ENCODE measurements at places on chromosomes 6 and 20. TPM values are rescaled to one million over a fixed set of nuclear protein-coding genes. Genes with fewer than 3 reads are reported as not detected.

The BPIFB1 gene
- total RNA-seq = 0.08 TPM

The ANGPT4 gene
- total RNA-seq = not detected

The SDC4 gene
- 1.6 TPM for total RNA-seq

The POM121L2 gene
- total RNA-seq = 0.71 TPM

The CST4 gene
- not detected for total RNA-seq

The RAD21L1 gene
- not detected for total RNA-seq

The PARD6B gene
- total RNA-seq = 7.3 TPM

The TFAP2D gene
- total RNA-seq = not detected

GRCh38 chr6:82521369-82521768, 157.8 kb downstream of the TPBG start:
- ATAC-seq = no peak

DNA sequence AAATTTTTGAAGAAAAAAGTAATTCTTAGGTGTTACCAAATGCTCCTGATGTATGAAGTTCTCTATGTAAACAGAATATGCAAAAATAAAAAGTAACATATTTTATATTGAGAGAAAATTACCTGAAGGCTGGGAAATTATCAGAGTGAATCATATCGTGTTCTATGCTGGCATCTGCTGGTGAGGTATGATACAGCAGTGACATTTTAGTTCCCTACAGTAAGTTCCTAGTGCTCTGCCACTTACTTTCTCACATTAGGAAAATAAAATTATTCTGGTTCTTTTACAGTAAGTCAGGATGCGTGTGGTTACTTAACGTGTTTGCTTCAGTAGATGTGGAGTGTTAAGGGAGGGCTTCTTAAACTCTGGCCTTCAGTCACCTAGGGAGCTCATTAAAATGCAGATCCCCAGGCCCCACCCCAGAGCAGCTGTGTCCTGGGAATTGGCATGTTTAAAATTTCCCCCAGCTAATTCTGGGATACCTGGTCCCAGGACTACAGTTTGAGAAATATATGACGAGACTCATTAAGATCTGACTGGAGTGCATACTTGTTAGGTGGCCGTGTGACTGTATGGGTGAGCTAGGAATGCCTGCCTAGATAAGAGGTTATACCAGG, 3.2 kb downstream of the ACTR5 start:
- no peak for ATAC-seq

- no peak for ATAC-seq
Observed at GRCh38 chr6:1094306-1094705, 217.6 kb upstream of the FOXQ1 start.

- no peak for ATAC-seq
Observed at GRCh38 chr6:44561832-44562665, 174.5 kb downstream of the CDC5L start.

DNA sequence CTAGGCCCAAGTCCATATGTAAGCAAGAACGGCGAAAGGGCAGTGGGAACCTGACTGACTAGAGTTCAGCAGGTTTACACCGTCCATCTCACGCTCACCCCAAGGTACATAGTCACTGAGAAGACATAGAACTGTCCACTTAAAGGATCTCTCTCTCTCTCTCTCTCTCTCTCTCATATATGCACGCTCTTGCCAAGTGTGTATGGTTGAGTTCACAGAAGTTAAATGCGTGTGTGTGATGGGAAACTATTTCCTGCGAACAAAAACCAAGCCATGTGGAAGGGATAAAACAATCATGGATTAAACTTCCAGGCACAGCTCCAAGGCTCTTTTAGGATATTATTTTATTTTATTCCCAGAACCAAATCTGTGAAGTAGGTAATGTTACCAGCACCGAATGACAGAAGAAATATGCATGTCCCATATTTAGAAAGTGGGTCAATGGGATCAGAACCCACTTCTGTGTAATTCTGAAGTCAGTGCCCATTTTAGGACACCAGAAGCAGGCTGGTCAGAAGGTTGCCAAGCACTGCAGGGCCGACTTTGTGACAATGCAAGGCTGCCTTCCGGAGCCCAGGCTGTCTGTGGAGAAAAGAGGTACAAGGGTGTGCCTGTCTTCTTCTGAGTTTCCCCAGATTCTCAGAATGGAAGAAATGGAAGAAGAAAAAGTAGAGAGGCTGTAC, 49.2 kb upstream of the MAP7 start:
- no peak for ATAC-seq

DNA sequence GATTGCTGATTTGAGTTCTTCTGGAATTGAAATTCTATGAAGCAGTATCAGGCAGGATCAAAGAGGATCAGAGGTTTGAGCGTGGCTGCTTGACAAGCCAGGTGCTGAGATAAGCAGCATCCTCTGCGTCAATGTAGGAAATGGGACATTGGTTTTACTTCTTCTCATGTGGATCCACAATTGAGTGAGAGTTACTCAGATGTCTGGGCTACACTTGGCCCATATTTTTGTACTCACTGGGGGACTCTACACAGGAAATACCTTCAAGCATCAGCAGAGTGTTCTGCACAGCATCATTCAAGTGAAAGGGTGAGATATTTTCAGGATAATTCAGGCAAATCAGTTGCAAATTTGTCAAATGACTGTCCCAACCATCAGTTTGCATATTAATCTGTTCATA, 613.9 kb upstream of the ARID1B start:
- ATAC-seq = no peak

DNA sequence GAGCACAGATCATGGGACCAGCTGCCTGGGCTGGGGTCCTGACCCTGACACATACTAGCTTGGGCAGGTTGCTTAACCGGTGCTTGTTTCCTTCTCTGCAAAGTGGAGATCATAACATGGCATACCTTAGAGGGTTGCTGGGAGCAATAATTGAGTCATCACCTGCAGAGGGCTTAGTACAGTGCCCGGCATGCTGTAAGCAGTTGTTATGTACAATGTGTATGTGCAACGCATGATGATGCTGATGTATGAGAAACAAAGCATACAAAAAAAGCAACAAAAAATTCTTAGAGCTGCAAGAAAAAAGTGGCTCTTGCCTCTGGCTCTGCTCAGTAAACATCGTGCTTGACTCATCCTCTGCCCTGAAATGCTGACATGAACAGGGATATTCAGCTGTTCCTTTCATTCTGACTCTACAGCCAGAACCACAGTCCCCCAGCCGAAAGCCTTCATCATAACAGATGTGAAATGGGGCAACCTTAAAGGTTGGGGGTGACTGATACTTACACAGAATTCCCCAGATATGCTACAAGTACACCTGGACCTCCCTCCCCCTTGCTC, 91.7 kb downstream of the CLIC5 start:
- ATAC-seq = peak; percentile 24

GRCh38 chr6:15875797-15876196, 213.0 kb upstream of the DTNBP1 start:
- no peak for ATAC-seq

DNA sequence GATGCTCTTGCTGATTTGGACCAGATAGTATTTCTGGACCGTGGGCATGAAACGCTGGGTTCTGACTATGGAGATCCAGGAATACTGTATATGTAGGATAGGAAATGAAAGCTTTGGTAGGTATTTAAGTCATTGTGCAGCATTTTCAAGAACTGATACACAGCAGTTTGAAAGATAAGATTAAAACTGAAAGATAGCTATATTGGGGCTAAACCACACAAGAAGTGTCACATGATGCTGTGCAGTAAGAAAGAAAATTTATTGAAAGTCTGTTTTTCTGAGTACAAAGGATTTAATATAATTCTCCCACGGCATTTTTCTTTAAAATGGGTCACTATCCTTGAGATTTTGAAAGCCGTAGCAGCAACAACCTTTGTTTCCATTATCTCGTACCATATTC, 305 bp downstream of the IL17A start:
- no peak for ATAC-seq

- no peak for ATAC-seq
Observed at GRCh38 chr20:39850821-39851330, 838.2 kb downstream of the MAFB start.

DNA sequence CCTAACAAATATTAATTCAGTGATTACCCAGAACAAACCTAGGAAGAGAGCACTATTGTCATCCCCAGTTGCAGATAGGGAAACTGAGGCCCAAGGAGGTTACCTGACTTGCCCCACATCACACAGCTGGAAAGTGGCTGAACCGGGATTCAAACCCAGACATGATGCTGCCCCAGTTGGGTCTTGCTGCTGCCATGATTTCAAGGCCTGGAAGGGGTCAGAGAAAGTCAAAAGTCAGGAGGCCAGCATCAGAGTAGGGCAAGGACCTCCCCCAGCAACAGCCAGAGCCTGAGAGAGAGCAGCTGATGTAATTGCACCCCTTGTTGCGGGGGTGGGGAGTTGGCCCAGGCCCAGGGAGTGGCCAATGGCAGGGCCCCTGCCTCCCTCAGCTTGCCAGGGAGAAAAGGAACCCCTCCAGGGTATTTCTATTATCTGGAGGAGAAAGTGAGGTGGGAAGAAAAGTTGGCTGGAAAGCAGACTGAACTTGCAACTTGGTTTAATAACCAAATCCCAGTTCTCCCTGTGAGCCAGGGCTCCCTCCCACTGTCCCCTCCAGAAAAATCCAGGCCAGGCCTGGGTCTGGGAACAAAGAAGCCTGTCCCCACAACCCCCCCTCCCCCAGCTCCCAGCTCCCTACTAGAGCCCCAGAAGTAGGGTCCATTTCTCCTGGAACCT, 83.6 kb downstream of the MRPL14 start:
- peak; percentile 77 for ATAC-seq

DNA sequence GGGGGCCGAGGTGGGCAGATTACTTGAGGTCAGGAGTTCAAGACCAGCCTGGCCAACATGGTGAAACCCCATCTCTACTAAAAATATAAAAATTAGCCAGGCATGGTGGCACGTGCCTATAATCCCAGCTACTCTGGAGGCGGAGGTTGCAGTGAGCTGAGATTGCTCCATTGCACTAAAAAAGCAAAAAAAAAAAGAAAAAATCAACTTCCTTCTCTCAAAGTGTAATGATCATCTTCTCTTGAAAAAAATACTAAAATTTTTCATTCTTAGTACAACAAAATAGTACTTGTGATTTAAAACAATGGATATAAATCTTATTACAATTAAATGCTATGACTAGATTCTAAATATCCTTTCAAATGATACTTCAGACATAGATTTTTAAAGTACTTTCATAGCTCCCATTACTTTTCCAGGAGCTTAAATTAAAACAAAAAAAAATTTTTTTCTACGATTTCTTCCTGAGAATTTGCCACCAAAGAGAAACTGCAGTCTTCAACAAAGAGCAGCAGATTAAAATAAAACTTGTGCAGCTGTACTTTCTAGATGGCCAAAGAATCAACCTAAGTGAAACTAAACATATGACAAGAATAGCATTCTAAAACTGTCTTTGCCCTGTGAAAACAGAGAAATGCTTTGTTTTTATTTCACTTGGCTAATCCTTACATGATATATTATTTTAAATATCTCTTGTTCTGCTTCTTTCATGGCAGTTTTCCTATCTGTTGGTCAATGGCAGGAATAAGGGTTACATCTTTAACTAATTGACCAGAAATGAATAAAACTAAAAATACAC, 75.2 kb downstream of the MAP3K5 start:
- no peak for ATAC-seq

- ATAC-seq = peak; percentile 81
Observed at GRCh38 chr20:32510601-32511357, 74.4 kb downstream of the NOL4L start.

DNA sequence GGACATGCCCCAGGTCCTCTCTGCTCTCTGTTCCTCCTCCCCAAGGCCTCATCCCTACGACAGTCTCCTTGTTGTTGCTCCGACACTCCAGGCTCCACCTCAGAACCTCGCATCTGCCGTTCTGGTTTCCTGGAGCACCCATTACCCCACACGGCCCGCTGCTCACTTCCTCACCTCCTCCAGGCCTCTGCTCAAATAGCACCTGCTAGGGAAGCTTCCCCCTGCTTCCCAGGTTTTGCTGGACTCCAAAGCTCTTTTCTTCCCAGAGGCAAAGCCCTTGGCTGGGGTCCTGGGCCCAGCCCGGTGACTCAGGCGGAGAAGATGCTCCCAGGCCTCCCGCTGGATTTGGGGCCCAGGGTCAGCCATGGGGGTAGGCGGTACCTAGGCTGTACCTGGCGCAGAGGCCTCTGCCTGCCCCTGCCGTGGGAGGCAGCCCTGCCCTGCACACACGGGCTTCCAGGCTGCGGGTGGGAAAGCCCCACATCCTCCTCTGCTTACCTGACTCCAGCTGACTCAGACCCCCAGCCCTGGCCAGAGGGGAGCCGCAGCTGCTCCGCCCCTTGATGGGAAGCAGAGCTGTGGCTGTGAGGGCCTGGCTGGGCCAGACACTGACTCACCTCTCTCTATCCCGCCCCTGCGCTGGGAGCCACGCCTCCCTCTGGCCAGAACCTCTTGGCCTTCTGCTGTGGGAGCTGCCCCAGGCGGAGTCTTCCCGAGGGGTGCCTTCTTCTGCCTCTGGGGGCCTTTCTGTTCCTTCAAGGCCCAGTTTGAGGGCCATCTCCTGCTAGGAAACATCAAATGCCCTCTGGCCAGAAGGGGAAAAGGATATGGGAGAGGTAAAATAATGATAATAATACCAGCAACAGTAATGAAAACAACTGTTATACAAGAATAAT, 130.5 kb downstream of the CEBPB start:
- ATAC-seq = peak; percentile 99

DNA sequence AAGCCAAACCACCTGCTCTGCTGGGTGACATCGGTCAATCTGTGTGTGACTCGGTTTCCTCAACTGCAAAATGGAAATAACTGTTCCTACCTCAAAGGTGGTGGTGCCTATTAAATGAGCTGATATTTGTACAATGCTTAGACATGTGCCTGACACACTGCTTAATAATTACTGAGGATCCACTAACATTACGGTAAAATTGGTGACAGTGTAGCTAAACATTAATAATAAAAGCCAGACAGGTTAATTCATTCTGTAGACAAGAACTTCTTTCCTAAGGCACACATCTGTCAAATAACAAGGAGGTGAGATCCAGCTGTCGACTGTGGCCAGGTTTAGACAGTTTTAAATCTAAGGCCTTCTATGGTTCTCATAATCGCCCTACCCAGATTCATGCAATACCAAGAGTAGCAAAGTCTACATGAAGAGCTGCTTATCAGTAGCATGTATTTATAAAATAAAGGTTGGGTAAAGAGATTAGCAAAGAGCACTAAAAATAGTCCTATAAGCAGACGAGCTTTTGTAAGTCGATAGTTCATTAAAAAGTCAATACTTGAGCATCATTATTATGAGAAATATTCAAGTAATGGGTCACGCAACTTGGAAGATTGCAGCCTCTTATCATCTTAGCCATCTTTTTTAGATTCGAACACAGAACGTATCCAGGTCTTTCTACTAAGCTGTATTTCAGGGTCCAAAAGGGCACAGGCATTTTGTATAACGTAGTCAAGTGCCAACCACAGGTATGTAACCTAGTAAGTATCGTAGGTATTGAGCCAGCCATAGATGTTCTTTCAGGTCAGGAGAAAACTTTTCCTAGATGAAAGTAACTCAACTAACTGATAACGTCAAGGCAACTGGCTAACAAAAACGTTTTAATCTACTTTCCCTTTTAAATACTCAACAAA, 3.2 kb downstream of the CNKSR3 start:
- ATAC-seq = no peak

Data from motor neuron (in vitro differentiated cells).